ENCODE measurements at places on chromosomes 2 and 18.

GRCh38 chr18:76378526-76379215, 116.4 kb downstream of the ZNF516 start:
- DNase-seq: no peak

DNA sequence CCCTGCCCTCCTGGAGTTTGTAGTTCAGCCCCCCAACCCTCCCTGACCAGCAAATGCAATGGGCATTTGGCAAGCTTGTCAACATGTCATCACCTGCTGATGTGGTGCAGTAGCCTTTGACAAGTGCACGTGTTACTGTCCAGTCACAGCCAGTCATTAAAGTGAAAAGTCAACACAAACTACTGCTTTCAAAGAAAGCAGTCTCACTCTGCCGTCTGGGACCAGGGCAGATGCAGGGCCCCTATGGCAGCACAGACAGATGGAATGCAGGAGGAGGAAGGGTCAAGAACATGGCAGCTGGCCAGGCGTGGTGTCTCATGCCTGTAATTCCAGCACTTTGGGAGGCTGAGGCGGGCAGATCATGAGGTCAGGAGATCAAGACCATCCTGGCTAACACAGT, 222.4 kb upstream of the OSR1 start:
- DNase-seq: no peak

DNA sequence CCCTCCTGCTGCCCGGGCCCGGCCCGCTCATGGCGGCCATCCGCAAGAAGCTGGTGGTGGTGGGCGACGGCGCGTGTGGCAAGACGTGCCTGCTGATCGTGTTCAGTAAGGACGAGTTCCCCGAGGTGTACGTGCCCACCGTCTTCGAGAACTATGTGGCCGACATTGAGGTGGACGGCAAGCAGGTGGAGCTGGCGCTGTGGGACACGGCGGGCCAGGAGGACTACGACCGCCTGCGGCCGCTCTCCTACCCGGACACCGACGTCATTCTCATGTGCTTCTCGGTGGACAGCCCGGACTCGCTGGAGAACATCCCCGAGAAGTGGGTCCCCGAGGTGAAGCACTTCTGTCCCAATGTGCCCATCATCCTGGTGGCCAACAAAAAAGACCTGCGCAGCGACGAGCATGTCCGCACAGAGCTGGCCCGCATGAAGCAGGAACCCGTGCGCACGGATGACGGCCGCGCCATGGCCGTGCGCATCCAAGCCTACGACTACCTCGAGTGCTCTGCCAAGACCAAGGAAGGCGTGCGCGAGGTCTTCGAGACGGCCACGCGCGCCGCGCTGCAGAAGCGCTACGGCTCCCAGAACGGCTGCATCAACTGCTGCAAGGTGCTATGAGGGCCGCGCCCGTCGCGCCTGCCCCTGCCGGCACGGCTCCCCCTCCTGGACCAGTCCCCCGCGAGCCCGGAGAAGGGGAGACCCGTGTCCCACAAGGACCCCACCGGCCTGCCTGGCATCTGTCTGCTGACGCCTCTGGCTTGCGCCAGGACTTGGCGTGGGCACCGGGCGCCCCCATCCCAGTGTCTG, 767 bp downstream of the RHOB start:
- DNase-seq: no peak

GRCh38 chr2:27833931-27834330, 56.3 kb downstream of the RBKS start:
- DNase-seq: peak; percentile 56

- peak; percentile 81 for DNase-seq
Measured at GRCh38 chr2:218399391-218400166, at the start of gene CTDSP1. Gene CTDSP1 (plus strand): TSS chr2:218399868. CDS start chr2:218400091, 223 bp downstream.

DNA sequence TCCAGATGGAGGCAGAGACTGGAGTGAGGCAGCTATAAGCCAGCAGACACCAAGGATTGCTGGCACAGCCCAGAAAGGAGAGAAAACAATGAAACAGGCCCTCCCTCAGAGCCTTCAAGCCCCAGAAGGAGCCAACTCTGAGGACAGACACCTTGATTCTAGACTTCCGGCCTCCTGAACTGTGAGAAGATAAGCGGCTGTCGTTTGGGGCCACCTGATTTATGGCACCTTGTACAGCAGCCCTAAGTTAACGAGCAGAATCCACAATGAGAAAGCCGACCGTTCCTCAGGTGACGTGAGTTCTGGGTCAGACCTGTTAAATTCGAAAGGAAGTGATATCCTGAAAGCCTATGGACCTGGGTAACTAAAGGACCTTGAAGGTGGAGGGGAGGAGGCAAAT, 7.3 kb upstream of the CNDP2 start:
- no peak for DNase-seq

GRCh38 chr2:226969417-226970080, 133.7 kb downstream of the RHBDD1 start:
- no peak for DNase-seq

DNA sequence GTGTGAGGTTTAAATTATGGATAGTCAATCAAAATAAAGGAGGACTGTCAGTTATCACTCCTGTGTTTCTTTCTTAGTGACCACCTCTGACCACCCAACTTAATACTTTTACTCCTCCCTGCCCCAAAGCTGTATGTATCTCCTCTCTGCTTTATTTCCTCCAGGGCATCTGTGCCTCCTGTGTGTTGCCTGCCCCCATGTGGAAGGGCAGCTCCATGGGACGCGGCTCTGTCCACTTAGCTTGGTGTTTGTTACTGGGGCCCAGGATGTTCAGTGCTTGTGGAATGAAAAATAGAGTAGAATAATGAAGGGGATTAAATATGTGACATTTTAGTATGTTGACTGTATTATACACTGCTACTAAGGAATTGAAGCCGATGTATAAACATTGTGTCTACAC, 9.8 kb downstream of the ACP1 start:
- DNase-seq: no peak

Data from GM04503 (cell line).